ENCODE measurements at places on chromosomes 1 and 21.

GRCh38 chr1:178308438-178308837 is 188.3 kb downstream of the CLEC20A start:
- DNase-seq, result no peak

GRCh38 chr1:161106431-161106830 is 8.3 kb downstream of the KLHDC9 start:
- no peak for DNase-seq

GRCh38 chr1:207824691-207825408 is 73.0 kb downstream of the CD46 start:
- DNase-seq, result peak; percentile 82

GRCh38 chr21:21262048-21262447 is 263.8 kb downstream of the NCAM2 start:
- DNase-seq, result no peak

- peak; percentile 28 for DNase-seq
Measured at GRCh38 chr1:239816081-239816782, 275.5 kb upstream of the FMN2 start.

DNA sequence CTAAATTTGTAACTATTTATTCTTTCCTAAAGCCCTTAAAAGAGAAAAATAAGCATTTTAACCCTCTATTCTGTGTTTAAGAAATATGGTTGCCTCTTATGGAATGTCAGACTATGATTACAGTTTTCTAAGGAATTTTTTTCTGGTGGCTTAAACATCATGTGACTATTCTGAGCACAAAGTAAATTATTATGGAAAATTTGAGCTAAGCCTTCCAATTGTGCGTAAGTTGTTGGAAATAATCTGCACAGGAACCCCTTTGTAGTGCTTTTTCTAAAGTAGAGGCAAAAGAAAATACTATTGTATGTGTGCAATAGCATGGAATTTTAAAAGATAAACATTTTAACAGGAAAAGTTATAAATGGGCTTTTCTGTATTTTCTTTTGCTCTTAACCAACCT is 254.8 kb downstream of the PBX1 start:
- no peak for DNase-seq

DNA sequence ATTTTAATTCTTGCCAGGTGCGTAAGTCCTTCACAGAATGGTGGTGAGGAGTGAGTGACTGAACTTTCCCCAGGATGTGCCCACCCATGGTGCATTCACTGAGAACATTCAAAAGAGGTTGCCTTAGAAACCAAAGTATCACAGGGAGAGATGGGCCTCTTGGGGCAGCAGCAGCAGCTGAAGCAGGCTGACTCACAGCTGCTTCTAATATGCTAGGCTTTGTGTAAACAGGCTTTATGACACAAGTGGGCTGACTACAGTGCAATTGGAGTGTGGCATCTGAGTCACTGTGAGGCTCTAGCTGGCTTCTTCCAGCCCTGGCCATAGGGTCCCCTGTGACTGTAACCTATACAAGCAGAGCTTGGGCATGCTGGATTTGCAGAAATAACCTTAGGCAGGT is 12.6 kb downstream of the PIGP start:
- DNase-seq, result peak; percentile 97

GRCh38 chr1:235101558-235102258 is 26.9 kb downstream of the TOMM20 start:
- peak; percentile 71 for DNase-seq

DNA sequence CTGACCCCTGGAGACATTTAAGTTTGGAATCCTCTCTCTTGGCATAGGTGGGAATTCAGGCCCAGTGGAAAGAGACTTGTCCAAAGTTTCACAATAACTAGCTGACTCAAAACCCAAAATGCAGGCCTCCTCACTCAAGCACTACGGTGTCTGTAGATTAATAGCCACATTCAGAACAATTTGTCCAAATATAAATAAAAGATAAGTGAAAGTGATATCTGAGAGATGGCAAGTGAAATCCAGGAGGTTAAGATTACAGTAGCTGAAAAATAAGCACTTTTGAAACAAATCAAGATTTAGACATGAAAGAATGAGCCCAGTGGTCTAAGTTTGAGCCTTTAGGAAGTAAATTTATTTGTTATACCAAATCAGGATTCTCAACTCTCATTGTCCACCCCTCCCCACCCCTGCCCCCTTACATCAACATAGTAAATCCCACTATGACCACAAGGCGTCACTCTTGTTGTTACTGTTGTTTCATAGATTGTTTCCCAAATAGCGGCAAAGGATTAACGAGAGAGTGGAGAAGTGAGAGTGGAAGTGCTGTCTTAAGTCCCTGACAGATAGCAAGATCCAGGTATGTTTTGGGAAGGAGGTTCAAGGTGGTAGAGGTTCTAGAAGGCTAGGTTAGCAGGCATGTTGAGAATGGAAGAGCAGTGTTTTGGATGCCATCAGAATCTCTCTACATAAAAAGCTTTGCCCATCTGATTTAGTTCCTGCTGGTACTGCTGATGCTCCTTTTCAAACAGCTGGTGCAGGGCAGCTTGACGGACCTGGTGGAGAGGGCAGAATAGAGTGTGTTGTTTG is 7.1 kb upstream of the TPM3 start:
- DNase-seq, result peak; percentile 50

DNA sequence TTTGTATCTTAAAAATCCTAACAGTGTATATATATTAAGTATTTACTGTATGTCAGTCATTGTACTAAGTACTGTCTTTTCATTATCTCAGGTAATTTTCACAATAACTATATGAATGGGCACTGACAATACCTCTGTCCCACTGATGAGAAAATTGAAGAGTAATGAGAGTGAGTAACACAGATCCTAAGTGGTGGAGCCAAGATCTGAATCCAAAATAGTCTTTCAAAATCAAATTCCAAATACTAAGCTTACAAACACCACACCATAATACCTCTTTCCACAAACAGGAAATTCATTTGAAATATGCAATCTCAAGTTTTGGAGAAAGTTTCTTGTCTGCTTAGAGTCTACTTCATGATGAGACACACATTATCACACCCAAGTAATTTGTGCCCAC is 105.9 kb upstream of the EDEM3 start:
- peak; percentile 14 for DNase-seq

DNA sequence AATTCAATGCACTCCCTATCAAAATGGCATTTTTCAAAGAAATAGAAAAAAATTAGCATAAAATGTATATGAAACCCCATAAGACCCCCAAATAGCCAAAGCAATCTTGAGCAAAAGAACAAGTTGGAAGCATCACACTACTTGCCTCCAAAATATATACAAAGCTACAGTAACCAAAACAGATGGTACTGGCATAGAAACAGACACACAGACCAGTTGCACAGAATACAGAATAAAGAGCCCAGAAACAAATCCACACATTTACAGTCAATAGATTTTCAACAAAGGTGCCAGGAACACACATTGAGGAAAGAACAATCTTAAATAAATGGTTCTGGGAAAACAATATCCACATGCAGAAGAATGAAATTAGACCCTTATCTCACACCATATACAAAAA is 350.8 kb downstream of the DSCAM start:
- DNase-seq, result no peak

GRCh38 chr1:192488058-192488457 is 87.5 kb upstream of the RGS1 start:
- no peak for DNase-seq

GRCh38 chr1:237562242-237562823 is 328.4 kb downstream of the ZP4 start:
- peak; percentile 35 for DNase-seq
